Skin of body (tissue), 3 donors: ENCODE measurements at places on chromosomes 2 and 18. TPM values are rescaled to one million over a fixed set of nuclear protein-coding genes. Genes with fewer than 3 reads are reported as not detected.

The FBLN7 gene
- total RNA-seq = 4.0 TPM

The WDR35 gene
- total RNA-seq = 14.7 TPM

DNA sequence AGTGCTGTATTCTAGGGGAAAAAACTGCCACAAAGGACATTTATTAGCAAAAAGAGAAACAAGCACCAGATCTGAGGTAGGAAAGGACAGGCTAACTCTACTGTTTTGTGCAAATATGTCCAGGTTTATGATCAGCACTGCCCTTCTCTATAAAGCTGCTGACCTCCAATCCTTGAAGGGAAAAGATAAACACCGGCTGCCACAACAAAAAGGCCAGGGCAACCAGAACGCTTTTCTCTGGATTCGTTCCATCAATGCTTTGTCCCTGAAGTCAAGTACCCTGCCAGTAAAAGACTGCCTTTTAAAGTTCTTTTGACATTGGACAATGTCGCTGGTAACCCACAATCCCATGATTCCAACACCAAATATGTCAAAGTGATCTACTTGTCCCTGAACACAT is 21.0 kb downstream of the SMAD2 start:
- no peak for DNase-seq

The HJURP gene
- total RNA-seq = 6.6 TPM

The ZAP70 gene
- total RNA-seq = 1.4 TPM

DNA sequence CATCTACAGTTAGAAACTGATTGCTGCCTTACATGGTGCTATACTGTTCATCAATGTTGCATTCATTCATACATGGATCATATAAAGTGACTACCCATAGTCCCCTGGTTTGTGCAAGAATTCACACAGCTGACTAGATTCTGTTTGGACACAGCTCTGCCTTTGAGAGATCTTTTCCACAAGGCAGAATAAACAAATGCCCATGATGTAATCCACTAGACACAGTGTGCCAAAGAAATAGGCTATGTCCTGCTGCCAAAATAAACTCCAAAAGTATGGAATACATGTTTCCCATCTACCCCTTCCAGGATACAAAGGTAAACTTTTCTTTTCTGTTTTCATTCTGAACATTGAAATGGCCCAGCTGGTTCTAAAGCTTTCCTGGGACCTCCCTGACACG is 269.4 kb upstream of the CHAC2 start:
- no peak for DNase-seq

The ZNF513 gene
- 5.1 TPM for total RNA-seq

The FHOD3 gene
- total RNA-seq = 32.0 TPM

The SLC30A3 gene
- total RNA-seq = 0.10 TPM

The DSG3 gene
- 56.9 TPM for total RNA-seq

The DSG1 gene
- 260 TPM for total RNA-seq

GRCh38 chr2:69077252-69077950 is 64.4 kb downstream of the ANTXR1 start:
- DNase-seq = no peak

The SERPINB7 gene
- total RNA-seq = 14.6 TPM

DNA sequence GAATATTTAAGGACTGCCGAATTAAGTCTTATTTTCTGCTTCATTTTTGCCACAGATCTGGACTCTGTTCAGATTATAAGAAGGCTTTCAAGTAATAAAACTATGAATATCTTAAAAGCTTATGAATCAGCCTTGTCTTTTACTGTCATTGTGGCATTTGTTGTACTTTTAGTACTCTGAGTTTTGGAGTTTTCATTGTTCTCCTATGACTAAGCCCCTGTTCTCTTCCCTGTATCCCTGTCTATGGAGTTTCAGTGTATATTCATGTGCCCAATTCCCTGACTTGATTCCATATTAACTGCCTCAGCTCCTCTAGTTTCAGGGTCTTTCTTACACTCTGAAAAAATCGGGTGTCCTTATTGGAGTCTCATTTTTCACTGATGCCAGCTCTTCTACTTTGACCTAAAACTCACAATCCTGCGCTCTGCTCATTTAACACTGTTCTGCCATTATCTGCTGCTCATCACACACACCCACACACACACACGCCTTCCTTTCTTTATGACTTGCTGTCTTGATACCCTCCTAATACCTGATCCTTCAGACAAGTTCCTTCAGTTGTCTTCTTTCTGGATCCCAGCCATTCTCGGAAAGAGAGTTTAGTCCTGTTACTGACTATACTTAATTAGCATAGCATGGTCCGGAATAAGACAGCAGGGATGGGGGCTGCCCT is 511.8 kb downstream of the CPS1 start:
- DNase-seq = no peak

DNA sequence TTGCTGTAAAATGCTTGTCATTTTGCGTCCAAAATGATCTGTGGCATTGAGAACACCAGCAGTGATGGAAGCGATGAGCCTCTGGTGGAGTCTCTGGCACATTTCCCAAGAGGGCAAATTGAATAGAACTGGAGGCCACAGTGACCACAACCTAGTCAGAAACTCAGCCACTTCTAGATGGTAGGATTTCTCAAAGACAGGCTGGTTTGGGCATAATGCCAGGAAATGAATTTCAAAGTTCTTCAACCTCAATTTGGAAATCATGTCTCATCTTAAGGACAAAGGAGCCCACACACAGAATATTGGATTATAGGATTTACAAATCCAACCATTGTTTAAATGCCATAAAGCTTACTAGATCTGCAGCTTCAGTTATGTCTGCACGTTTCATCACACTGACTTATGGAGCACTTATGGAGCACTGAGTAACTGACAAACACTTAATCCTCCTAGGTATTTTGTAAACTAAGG is 132.1 kb downstream of the COL6A3 start:
- no peak for DNase-seq

The CFAP53 gene
- total RNA-seq = 0.30 TPM

DNA sequence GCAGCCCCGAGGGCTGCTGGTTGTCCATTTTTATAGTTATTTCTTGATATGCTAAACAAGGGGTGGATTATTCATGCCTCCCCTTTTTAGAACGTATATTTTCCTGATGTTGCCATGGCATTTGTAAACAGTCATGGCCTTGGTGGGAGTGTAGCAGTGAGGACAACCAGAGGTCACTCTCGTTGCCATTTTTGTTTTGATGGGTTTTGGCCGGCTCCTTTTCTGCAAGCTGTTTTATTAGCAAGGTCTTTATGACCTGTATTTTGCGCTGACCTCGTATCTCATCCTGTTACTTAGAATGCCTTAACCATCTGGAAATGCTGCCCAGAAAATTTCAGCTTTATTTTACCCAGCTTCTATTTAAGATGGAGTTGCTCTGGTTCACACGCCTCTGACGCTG is 825.8 kb upstream of the CDH2 start:
- DNase-seq = no peak

GRCh38 chr18:78861116-78861515 is 118.5 kb upstream of the SALL3 start:
- no peak for DNase-seq
